Ovary (tissue), 10 donors: ENCODE measurements at places on chromosomes 4 and X. TPM values are rescaled to one million over a fixed set of nuclear protein-coding genes. Genes with fewer than 3 reads are reported as not detected.

GRCh38 chrX:24498975-24499374 lies 33.9 kb downstream of the PDK3 start:
- no peak overlapping the region for H3K4me3 ChIP-seq
- H3K27ac ChIP-seq = no peak overlapping the region
- no peaks in the 10 kb centered on the region for H3K36me3 ChIP-seq
- no peaks in the 10 kb centered on the region for H3K4me1 ChIP-seq
- H3K27me3 ChIP-seq = no peaks in the 10 kb centered on the region

DNA sequence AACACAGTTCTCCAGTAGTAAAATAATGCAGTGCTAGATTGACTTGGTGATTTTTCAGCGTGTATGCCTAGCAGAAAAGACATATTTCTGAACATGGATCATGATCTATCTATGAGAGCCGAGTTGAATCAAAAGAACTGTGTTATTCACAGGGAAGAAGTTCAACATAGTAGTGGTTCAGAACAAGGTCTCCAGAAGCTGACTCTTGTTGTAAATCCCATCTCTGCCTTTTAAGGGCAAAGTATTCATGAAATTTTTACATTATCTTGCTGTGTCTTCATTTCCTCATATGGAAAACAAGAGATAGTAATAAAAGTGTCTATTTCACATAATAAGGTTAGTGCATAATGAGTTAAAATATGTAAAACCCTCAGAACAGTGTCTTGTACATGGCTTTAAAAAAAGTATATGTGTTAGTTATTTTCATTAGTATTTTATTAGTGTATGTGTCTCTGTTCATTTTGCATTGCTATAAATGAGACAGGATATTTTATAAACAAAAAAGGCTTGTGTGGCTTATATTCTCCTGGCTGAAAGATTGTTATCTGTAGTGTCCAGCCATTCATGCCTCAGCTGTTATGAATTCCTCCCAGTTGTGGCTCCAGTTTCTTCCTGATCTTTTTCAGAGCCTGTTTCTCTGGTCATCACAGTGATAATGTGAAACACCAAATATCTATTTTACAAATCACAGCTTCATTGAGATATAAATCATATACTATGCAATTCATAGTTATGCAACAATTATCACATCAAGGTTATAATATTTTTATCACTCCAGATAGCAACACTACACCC lies 1351.2 kb downstream of the STIM2 start:
- no peaks in the 10 kb centered on the region for H3K36me3 ChIP-seq
- no peaks in the 10 kb centered on the region for H3K27me3 ChIP-seq
- DNase-seq = no peak

- H3K4me1 ChIP-seq = no peaks in the 10 kb centered on the region
- no peak overlapping the region for H3K27ac ChIP-seq
- no peak overlapping the region for H3K4me3 ChIP-seq
- no peaks in the 10 kb centered on the region for H3K27me3 ChIP-seq
- no peak for DNase-seq
Measured at GRCh38 chrX:20388594-20388993, 121.9 kb upstream of the RPS6KA3 start.

DNA sequence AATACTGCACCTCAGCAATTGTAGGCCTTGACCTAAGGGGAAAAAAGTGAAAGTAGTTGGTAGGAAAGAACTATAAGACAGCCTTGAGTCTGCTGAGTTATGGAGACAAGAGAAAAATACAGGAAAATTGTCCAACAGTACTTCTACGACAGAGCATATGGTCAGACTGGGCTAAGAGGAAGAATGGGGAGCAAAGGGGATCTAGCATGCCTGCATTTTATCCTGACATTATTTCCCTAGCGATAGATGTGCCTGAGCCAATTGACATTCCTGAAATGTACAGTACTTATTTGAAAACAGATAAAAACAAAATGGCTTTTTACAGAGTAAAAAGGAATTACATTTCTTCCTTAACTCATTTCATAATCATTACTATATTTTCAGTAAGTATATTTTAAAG lies 22.2 kb downstream of the GUCY1A1 start:
- H3K27me3 ChIP-seq = no peaks in the 10 kb centered on the region
- H3K36me3 ChIP-seq = no peaks in the 10 kb centered on the region
- no peak for DNase-seq
- no peaks in the 10 kb centered on the region for H3K4me1 ChIP-seq
- H3K27ac ChIP-seq = no peak overlapping the region
- H3K4me3 ChIP-seq = no peak overlapping the region

DNA sequence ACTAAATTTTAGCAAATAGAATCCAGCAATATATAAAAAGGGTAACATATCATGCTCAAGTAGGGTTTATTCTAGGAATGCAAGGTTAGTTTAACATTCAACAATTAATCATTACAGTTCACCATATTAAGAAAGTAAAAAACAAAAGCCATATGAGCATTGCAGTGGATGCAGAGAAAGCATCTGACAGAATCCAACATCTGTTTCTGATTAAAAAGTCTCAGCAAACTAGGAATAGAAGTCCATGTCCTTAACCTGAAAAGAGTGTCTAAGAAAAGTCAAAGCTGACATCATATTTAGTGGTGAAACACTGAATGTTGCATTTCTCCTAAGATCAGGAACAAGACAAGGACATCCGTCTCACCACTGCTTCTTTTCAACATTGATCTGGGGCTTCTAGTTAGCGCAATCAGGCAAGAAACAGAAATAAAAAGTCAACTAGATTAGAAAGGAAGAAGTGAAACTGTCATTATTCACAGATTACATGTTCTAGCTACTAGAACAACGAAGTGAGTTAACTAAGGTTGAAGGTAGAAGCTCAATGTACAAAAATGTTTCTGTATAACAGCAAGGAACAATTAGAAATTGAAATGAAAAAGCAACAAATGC lies 49.3 kb downstream of the MRPL1 start:
- H3K27me3 ChIP-seq = no peaks in the 10 kb centered on the region
- DNase-seq = no peak
- H3K4me3 ChIP-seq = no peak overlapping the region
- no peaks in the 10 kb centered on the region for H3K4me1 ChIP-seq

Gene COX7B2
- not detected for total RNA-seq

Gene FDCSP
- total RNA-seq = not detected

DNA sequence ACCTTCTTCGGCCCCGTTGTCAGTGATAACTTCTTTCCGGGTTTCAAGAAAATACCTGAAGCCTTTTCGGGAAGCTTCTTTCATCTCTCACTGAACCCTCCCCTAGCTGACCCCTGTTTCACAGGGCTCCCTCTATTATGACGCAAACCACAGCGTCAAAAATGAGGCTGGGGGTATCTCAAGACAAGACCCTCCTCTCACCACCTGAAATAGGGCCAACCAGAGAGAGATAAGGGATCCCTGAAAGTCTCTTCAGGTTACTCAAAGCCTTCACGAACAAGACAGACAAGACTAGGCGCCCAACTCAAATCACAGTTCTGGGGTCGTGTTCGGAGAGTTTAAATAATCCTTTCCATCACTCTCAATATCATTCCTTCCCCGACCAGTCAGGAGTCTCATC lies 1.2 kb downstream of the PHF8 start:
- H3K36me3 ChIP-seq = no peaks in the 10 kb centered on the region
- H3K27me3 ChIP-seq = no peaks in the 10 kb centered on the region
- peak overlapping the region; percentile 87 for H3K27ac ChIP-seq
- H3K4me1 ChIP-seq = no peaks in the 10 kb centered on the region

GRCh38 chrX:1387141-1387776 lies 4.7 kb downstream of the SLC25A6 start:
- DNase-seq = no peak
- no peaks in the 10 kb centered on the region for H3K27me3 ChIP-seq
- no peak overlapping the region for H3K4me3 ChIP-seq
- H3K27ac ChIP-seq = no peak overlapping the region
- peaks cover 16% of the 10 kb centered on the region for H3K4me1 ChIP-seq
- H3K36me3 ChIP-seq = no peaks in the 10 kb centered on the region

Gene TCP11X2
- not detected for total RNA-seq

Gene CCDC110
- 3.2 TPM for total RNA-seq

GRCh38 chrX:41837270-41837944 lies 85.9 kb downstream of the CASK start:
- H3K27ac ChIP-seq = no peak overlapping the region
- no peaks in the 10 kb centered on the region for H3K4me1 ChIP-seq
- H3K4me3 ChIP-seq = no peak overlapping the region
- no peaks in the 10 kb centered on the region for H3K36me3 ChIP-seq
- DNase-seq = no peak
- no peaks in the 10 kb centered on the region for H3K27me3 ChIP-seq

Gene TRPC5OS
- total RNA-seq = not detected

DNA sequence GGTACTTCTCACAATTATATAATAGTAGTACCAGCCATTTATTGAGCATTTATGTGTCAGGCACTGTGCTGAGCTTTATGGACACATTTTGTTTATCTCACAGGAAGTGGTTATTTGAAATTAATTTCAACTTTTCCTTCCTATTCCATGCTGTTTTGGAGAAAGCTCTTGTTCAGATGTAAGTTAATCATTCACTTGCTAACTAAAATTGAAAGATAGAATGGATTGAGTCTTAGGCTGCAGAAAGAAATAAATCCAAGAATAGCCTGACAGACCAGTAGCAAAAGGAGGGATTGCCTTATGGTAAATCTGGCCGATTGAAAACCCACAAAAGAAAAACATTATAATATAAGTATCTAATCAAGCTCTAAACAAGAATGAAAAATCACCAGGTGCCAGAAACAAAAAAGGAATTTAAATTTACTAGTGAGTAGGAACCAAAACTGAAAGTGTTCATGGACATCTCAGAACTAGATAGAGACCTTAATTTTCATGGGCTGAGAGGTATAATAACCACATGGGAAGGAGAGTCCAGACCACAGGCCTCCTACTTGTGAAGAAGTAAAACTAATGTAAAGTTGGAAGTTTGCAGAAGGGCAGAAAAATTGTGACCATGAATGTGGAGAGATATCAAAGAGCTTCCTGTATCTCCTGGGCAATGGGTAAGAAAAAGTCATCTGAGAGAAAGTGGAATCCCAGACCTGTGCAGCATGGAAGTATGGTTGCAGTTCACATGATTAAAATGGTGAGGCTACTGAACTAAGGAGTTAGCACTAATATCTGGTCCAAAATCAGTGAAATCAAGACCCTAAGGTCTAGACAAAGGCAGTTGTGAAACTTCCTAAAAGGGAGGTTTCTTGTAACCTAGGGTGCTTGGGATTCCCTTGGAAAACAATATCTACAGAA lies 38.0 kb downstream of the RADX start:
- no peak overlapping the region for H3K27ac ChIP-seq
- H3K27me3 ChIP-seq = no peaks in the 10 kb centered on the region
- no peaks in the 10 kb centered on the region for H3K4me1 ChIP-seq
- H3K36me3 ChIP-seq = no peaks in the 10 kb centered on the region
- DNase-seq = no peak

GRCh38 chr4:34112573-34112972 lies 2131.7 kb downstream of the ARAP2 start:
- H3K27ac ChIP-seq = no peak overlapping the region
- H3K4me3 ChIP-seq = no peak overlapping the region
- no peaks in the 10 kb centered on the region for H3K4me1 ChIP-seq
- no peak for DNase-seq
- H3K36me3 ChIP-seq = no peaks in the 10 kb centered on the region
- H3K27me3 ChIP-seq = no peaks in the 10 kb centered on the region

DNA sequence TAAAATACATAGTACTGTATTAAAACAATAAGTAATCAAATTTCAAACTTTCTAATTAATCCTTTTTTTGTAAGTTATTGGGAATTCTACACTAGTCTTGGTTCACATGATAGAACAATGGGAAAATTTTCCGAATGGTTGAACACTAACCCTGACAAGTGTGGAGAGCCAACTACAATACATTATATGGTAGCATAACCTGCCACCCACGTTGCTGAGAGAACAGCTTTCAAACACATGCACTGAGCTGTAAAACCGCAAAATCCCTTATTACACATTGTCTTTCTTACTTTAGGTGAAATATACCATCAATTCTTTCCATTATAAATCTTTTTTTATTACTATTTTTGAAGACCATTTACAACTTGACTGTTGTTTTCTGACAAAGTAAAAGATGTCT lies 54.7 kb downstream of the ANAPC10 start:
- no peak overlapping the region for H3K4me3 ChIP-seq
- no peaks in the 10 kb centered on the region for H3K36me3 ChIP-seq
- no peaks in the 10 kb centered on the region for H3K4me1 ChIP-seq
- H3K27ac ChIP-seq = no peak overlapping the region
- H3K27me3 ChIP-seq = no peaks in the 10 kb centered on the region

Gene DUX4
- not detected for total RNA-seq

DNA sequence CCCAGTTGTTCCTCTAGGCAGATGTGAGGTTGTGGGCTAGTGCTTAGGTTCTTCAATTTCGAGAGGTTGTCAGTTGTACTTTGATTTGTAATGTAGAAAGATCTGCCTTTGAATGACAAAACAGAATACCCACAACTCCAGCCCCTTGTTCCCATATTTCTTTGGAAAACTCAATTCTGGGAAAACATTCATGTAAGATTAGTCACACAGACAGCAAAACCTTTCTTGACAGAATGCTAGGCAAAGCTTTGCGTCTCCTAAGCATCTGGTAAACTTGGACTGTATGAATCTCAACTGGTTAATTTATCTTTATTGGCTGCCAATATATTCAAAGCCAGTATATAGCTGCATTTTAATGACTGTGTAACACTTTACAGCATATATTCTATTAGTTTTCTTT lies 34.9 kb downstream of the NOCT start:
- no peak overlapping the region for H3K27ac ChIP-seq
- H3K27me3 ChIP-seq = no peaks in the 10 kb centered on the region
- peaks cover 4% of the 10 kb centered on the region for H3K4me1 ChIP-seq
- no peak overlapping the region for H3K4me3 ChIP-seq
- no peaks in the 10 kb centered on the region for H3K36me3 ChIP-seq

- H3K4me1 ChIP-seq = no peaks in the 10 kb centered on the region
- DNase-seq = no peak
- H3K27me3 ChIP-seq = no peaks in the 10 kb centered on the region
- no peaks in the 10 kb centered on the region for H3K36me3 ChIP-seq
- H3K27ac ChIP-seq = no peak overlapping the region
- H3K4me3 ChIP-seq = no peak overlapping the region
Measured at GRCh38 chr4:73904491-73904890, 35.3 kb downstream of the CXCL1 start.

- no peak overlapping the region for H3K4me3 ChIP-seq
- H3K27ac ChIP-seq = no peak overlapping the region
- DNase-seq = no peak
- no peaks in the 10 kb centered on the region for H3K27me3 ChIP-seq
- no peaks in the 10 kb centered on the region for H3K4me1 ChIP-seq
- H3K36me3 ChIP-seq = no peaks in the 10 kb centered on the region
Measured at GRCh38 chr4:106583567-106583966, 215.0 kb upstream of the GIMD1 start.

Gene CHRDL1
- total RNA-seq = 1.2 TPM

Gene CFAP99
- total RNA-seq = 1.1 TPM

DNA sequence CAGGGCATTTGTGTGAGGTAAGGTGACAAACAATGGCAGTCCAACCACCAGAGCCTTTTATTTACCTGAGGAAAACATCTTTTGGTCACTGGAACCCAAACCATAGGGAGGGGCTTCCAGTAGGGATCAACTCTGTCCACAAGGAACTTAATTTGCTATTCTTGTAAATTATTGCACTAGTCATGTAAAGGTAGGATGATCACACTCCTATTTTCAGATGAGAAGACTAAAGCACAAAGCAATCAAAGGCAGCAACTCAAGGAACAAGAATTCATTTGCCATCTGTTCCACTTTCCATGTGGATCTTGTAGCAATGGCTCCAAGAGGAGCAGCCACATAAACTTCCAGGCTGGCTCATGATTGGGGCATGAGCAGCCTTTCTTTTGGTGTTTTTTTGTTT lies 35.3 kb downstream of the CD99L2 start:
- H3K36me3 ChIP-seq = no peaks in the 10 kb centered on the region
- no peak for DNase-seq
- no peak overlapping the region for H3K27ac ChIP-seq
- no peak overlapping the region for H3K4me3 ChIP-seq
- H3K4me1 ChIP-seq = no peaks in the 10 kb centered on the region

Gene FUNDC2
- total RNA-seq = 144 TPM

Gene GAGE1
- not detected for total RNA-seq
